ENCODE measurements at places on chromosomes 2 and 18.

DNA sequence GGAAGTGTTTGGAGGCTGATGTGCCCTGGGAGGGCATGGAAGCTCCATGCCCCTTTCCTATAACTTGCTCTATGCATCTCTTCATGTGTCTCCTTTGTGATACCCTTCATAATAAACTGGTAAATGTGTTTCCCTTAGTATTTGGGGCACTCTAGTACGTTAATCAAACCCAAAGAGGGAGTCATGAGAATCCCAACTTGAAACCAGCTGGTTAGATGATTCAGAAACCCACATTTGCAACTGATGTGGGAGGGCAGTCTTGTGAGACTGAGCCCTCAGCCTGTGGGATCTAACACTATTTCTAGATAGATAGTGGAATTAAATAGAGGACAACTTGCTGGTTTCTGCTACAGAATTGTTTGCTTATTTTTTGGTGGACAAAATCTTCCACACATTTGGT, 20.3 kb downstream of the ANKRD30B start:
- no peak for DNase-seq

- DNase-seq, result no peak
These were observed 27.1 kb upstream of the STEAP3 start for GRCh38 chr2:119196301-119197125.

- DNase-seq, result no peak
These were observed 26.4 kb downstream of the THNSL2 start for GRCh38 chr2:88196490-88197087.

- DNase-seq, result no peak
These were observed 90.8 kb upstream of the MEIS1 start for GRCh38 chr2:66344087-66344663.

DNA sequence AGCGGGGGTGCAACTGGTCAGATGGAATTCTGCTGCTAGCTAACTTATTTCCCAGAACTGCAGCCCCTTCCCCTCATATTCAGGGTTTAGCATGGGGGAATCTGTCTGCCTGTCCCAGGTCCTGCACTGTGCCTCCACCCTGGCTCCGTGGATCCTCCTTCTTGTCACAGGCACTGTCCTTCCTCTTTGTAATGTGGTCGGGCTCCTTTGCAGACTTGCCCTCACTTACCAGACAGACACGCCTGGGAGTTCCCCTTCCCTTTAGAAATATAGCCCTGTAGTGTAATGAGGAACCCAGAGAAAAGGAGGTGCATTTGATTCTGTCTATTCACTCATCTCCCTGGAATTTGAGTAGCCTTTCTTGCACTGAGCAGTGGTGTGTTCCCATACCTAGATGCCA, 108.7 kb downstream of the TRIM43 start:
- DNase-seq, result no peak

Measured in stimulated activated naive CD4-positive, alpha-beta T cell treated with Interleukin-2 at 50 U/mL for 16 hours (primary cell).